Fibroblast of the conjunctiva (primary cell): ENCODE measurements at places on chromosomes 12 and 14.

- DNase-seq, result no peak
Observed at GRCh38 chr12:65731771-65732170, 92.5 kb upstream of the HMGA2 start.

- no peak for DNase-seq
Observed at GRCh38 chr14:70814466-70814865, 5.2 kb upstream of the MAP3K9 start.

DNA sequence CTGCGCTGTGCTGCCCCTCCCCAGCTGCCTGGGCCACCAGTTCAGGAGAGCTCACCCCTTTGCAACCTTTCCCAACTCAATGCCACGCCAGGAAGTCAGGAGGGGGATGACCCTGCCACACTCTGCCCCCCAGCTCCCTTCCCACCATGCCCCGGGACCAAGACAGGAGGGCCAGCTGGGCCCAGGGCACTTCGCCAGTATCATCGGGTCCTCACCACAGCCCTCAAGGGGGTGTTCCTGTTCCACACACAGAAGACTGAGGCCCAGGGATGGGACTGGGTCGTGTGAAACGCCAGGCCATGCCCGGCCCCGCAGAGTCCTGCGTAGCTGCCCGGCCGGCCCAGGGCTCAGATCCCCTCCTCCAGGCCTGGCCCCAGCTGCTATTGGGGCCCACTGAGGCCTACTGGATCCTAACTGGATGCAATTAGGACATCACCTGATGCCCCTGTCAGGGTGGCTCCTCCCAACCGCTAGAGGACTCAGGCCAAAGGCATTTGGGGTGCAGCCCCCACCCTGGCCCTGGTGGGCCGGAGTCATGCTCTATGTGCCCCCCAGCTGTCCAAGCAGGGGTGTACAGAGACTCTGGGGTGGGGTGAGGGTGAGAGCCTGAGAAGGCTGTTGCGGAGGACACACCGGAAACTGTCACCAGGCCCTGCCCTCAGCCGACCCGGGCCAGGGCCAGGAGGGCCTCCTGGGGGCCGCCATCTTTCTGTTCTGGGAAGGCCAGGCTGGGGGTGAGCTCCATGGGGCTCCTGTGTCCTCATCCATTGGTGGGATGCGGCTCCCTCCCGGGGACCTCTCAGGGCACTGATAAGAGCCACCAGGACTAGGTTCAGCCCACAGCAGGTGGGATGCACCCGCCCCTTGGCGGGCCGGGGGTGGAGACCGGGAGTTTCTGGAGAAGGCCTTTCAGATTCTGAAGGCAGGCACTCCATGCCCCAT is 29.3 kb upstream of the ANKRD9 start:
- no peak for DNase-seq

GRCh38 chr14:51847489-51847796 is 13.0 kb upstream of the GNG2 start:
- DNase-seq, result no peak

- DNase-seq, result no peak
Observed at GRCh38 chr12:47102406-47102805, 22.6 kb upstream of the AMIGO2 start.

DNA sequence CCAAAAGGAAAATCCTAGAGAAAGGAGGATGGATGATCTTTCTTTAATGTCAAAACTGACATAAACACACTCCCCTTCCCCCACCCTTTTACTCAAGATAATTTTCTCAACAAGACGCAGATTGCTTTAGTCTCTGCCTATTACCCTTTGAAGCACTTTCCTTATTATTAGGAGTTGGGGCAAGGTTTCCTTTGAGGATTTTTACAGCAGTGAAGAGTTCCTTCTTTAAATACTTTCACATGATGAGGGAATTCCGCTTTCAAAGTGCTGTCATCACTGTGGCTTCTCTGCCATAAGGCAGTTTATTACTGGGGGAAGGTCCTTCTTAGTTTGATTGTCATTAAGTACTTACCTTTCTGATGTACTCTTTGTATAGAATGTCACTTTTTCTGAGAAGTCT is 172.1 kb downstream of the MSRB3 start:
- no peak for DNase-seq

GRCh38 chr12:108270035-108270848 is 68.9 kb downstream of the CMKLR1 start:
- DNase-seq, result no peak

DNA sequence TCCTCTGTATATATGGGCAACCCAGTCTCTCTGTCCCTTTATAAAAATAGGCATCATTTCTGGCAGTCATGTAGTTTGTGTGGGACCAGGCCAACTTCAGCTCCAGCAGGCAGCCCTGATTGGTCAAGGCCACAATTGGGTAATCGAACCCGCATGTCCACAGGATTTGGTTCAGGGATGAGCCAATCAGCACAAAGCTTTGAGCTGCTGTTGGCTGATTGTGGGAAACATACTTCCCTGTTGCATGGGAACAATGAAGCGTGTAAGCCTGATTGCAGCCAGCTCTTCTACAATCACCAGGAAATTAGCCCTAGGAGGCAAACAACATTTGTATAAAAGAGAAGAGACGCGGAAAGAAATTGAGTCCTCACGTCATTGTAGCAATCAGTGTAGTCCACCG is 328.6 kb downstream of the PCNX1 start:
- DNase-seq, result peak; percentile 57

DNA sequence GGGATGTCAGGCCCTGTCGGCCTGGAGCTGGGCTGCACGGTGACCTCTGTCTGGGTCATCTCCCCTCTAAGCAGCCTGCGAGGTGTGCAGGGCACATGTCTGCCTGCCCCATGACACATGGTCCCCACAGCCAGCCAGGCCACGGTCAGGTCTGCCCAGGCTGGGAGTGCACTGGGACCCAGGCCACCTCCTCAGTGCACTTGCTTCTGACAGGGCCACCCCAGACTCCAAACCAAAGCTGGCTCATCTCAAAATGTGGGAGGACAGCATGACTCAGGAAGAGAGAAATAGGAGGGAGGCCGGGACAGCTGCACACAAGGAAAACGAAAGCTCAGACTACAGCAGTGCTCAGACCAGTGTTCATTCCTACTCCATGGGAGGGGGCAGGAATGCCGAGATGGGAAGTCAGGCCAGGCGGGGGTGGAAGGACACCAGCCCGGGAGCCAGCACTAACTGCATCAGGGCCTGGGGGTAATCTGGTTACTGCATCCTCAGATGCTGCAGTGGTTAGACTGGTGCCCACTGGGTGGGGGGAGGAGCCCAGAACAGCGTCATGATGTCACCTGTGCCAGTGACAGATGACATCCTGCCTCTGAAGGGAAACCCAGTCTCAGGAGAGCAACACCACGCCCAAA is 4.0 kb downstream of the P2RX2 start:
- peak; percentile 37 for DNase-seq

DNA sequence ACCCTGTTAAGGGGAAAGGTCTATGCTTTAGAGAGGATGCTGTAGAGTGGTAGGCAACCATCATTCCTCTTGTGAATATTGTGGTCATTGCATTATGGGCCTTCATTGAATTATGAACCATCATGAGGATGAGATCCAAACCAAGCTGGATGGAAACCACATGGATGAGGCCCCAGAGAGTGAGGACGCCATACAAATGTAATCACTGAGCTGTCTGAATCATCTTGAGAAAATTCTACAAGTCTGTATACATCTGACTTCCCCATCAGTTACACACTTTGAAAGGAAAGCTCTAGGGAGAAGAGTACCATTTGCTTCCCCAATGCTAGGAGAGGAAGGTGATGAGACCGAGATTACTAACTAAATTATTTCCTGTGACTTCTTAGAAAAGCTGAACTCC is 172.9 kb downstream of the CACNA1C start:
- no peak for DNase-seq

DNA sequence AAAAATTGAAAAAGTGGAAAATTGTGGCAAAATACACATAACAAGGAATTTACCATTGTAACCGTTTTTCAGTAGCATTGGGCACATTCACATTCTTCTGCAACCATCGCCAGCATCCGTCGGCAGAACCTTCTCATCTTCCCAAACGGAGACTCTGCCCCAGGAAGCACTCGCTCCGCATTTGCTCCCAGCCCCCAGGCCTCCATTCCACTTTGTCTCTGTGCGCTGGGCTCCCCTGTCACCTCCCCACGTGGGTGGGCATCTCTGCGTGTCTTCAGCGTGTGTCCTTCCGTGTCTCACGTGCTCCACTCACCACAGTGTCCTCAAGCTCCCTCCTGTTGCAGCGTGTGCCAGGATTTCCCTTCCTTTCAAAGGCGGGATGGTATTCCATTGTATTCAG is 9.9 kb downstream of the GPR132 start:
- DNase-seq, result no peak

GRCh38 chr12:27524839-27525753 is 1.1 kb downstream of the PPFIBP1 start:
- DNase-seq, result no peak

GRCh38 chr14:60245380-60246177 is 3.4 kb upstream of the PPM1A start:
- no peak for DNase-seq

DNA sequence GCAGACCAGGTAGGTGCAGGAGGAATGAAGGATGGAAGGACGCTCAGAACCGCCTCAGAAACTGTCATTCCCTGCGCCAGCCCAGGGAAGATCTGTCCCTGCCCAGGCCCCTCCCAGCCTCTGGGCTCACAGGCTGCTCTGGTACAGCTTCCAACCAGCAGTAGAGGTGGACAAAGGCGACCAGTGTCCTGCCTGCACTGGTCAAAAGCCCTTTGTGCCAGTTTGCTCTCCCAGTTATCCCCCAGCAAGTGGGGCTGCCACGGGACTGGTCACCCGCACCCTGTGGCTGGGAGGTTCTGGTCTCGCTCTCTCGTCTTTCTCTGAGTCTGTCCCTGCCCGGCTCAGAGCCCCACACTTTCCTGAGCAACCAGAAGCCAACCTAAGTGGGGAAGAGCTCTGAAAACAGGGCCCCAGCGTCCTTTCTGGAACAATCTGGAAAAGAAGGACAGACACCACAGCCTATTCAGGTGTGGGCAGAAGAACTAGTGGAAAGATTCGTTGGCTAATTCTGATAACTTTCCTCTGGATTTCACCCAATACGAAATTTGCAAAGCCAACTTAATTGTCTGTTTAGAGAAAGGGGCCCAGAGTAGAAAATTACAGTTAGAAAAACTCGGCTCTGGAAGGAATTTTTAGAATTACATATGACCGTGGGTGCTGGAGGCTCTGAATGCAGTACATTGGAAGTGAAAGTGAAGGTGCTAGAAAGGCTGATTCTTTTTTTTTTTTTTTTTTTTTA is 21.7 kb downstream of the SNRNP35 start:
- DNase-seq, result no peak

DNA sequence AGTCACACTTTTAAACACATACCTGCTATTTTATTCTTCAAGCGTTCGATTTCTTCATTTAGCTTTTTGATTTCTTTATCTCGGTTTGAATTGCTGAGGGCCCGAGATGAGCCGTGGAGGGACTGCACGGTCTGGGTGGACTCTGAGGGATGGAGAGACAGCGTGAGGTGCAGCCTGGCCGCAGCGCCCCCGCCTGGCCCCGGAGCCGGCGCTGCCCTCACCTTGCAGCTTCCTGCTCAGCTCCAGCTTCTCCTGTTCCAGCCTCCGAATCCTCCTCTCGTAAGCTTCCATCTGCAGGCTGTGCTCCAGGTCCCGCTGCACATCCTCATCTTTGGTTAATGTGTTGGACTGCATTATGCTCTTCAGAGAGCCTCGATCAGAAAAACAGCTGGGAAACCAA is 53.2 kb downstream of the AMN start:
- DNase-seq, result no peak

GRCh38 chr14:54728700-54729527 is 162.0 kb downstream of the SAMD4A start:
- DNase-seq, result no peak

DNA sequence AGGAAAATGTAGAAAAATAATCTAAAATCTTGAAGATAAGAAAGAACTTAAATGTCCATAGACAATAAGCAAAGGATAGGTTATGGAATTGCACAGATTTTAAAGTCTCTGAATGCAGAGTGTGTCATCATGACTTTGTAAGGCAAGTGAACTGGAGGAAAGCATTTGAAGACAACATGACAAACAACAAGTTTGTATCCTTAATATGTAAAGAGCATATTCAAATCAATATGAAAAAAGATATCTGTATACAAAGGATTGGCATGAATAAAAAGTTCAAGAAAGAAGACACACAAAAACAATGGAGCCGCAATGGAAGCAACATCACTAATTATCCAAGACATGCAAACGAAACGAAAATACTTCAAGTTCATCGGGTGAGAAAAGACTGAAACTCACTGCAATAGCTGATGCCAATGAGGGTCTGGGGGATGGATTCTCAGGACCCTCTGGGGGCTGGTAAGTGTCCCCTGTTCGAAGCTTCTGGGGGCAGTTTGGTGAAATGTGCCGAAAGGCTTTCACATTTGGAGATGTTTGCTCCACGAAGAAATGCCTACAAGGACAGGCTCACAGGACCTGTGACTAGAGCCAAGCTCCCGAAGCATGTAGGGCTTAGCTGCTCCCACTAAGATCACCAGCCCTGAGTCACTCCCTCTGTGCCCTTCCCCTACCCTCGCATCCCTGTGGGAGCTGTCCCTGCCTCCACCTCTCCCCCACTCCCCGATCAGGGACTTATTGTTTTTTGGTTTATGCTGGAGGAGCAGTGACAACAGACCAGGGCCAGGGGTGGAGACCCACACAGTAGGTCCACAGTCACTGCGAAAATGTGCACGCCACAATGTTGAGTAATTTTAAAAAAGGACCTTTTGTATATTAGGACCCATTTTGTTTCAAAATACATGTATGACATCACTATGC is 345.7 kb upstream of the SFSWAP start:
- no peak for DNase-seq

DNA sequence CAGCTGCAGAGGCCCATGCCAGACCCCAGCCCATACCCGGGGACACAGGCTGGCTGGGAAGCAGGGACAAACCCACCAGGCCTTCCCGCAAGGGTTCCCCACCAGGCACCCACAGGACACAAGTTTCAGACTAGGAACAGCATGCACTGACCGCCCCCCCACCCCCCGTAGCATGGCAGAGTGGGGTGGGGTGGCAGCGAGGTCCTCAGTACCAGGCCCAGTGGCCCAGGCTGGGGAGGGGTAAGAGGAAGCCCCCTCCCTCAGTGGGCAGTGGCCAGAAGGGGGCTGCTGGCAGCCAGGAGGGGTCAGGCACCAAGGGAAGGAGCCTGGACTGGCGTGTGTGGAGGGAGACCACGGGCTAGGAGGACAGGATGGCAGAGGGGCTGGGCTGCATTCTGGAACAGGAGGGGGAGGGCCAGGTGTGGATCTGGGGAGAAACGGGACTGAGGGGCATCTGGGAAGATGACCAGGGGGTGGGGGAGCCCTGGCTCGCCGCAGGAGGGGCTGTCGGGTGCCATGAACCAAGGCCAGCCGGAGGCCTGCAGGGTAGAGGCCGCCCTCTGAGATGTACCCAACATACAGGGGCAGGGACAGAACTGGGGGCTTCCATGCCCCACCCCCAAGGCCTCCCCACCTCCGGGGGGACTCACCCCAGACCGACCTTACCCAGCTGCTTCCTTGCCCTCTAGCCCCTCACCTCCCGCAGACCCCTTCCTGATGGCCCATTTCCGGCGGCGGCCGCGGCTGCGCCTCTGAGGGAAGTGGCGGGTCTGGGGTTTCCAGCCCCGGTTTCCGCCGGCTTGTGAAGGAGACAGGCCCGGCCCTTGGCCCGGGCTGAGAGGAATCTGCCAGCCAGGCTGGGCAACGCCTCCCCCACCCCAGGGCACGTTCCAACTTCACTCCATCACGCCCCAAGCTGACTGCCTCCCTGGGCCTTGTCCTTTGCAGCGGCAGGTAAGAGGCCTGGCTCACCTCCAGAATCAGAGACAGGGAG is 5.6 kb upstream of the JAG2 start:
- no peak for DNase-seq

- peak; percentile 88 for DNase-seq
Observed at GRCh38 chr12:53052419-53053217, 2.8 kb downstream of the TNS2 start.
